GM23248 (cell line): ENCODE measurements at places on chromosomes 12 and 14. TPM values are rescaled to one million over a fixed set of nuclear protein-coding genes. Genes with fewer than 3 reads are reported as not detected.

- peaks cover 59% of the 10 kb centered on the region for H3K4me1 ChIP-seq
- no peak overlapping the region for H3K27ac ChIP-seq
- peaks cover 60% of the 10 kb centered on the region for H3K36me3 ChIP-seq
- peak; percentile 12 for DNase-seq
- H3K27me3 ChIP-seq: no peaks in the 10 kb centered on the region
- no peak overlapping the region for H3K4me3 ChIP-seq
Observed at GRCh38 chr14:52879958-52880357, 70.9 kb downstream of the FERMT2 start.

The SLC8A3 gene
- not detected in 2 replicates for total RNA-seq

The KRT2 gene
- not detected in 2 replicates for total RNA-seq

GRCh38 chr14:45015133-45015532 is 53.1 kb downstream of the TOGARAM1 start:
- H3K4me3 ChIP-seq: no peak overlapping the region
- no peak overlapping the region for H3K27ac ChIP-seq
- H3K4me1 ChIP-seq: no peaks in the 10 kb centered on the region
- peaks cover 12% of the 10 kb centered on the region for H3K36me3 ChIP-seq
- H3K27me3 ChIP-seq: no peaks in the 10 kb centered on the region

DNA sequence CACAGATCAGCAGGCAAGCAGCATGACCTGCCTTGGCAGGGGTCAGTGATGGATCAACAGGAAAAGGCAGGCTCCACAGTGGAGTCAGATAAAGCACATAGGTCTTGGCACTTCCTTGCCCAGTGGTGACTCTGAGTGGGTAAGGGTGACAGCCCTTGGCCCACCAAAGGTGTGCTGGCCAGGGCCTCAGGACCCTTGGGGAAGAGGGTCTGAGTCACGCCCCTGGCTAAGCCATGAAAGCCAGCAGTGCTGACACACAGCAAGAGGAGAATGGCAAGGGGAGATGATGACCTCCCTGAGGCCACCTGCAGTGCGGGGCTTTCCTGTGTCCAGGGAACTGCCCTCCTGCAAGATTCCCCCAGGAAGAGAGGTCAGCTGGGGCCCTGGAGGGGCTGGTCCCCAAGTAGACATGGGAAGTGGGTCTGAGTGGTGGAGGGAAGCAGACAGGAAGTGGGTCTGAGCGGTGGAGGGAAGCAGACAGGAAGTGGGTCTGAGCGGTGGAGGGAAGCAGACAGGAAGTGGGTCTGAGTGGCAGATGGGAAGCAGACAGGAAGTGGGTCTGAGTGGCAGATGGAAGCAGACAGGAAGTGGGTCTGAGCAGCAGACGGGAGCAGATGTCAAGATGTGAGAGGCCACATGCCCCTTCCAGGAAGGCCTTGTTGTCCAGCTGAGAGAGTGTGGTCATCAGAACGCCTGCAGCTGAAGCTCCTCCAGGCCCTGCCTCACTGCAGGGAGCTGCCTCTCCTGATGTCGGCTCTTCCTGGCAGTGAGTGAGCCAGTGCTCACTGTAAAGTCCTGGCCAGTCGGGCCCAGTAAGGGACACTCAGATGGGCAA is 34.8 kb downstream of the DIO3 start:
- H3K27ac ChIP-seq: no peak overlapping the region
- no peak for DNase-seq
- no peaks in the 10 kb centered on the region; the same call in 1 of the 2 replicates for H3K27me3 ChIP-seq
- no peaks in the 10 kb centered on the region for H3K36me3 ChIP-seq
- no peaks in the 10 kb centered on the region for H3K4me1 ChIP-seq
- no peak overlapping the region for H3K4me3 ChIP-seq

The POTEG gene
- total RNA-seq: not detected in 2 replicates

The COX8C gene
- total RNA-seq: not detected in 2 replicates

The NEUROD4 gene
- total RNA-seq: not detected in 2 replicates

DNA sequence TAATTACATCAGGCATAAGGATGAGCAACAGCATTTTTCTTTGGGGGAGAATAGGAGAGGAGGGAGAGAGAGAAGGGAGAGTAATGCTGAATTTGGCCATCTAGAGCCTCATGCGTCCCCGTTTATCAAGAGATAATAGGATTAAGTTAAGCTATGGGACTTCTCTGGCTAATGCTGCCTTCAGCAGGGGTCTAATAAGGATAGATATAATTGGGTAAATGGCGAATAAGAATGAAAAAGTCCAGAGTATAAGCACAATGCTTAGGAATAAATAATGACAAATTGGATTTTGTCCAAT is 470.0 kb downstream of the EGLN3 start:
- no peaks in the 10 kb centered on the region for H3K27me3 ChIP-seq
- DNase-seq: peak; percentile 15
- H3K27ac ChIP-seq: no peak overlapping the region
- no peaks in the 10 kb centered on the region for H3K36me3 ChIP-seq
- no peaks in the 10 kb centered on the region for H3K4me1 ChIP-seq
- no peak overlapping the region for H3K4me3 ChIP-seq

The GALNT8 gene
- not detected in 2 replicates for total RNA-seq

The IL22 gene
- total RNA-seq: not detected in 2 replicates

The NPC2 gene
- total RNA-seq: 105 and 156 TPM in 2 replicates

- no peaks in the 10 kb centered on the region for H3K4me1 ChIP-seq
- H3K4me3 ChIP-seq: no peak overlapping the region
- no peak overlapping the region for H3K27ac ChIP-seq
Observed at GRCh38 chr14:79570648-79571047, 640.7 kb downstream of the DIO2 start.

The PRKAB1 gene
- total RNA-seq: 16.6 and 19.2 TPM in 2 replicates

DNA sequence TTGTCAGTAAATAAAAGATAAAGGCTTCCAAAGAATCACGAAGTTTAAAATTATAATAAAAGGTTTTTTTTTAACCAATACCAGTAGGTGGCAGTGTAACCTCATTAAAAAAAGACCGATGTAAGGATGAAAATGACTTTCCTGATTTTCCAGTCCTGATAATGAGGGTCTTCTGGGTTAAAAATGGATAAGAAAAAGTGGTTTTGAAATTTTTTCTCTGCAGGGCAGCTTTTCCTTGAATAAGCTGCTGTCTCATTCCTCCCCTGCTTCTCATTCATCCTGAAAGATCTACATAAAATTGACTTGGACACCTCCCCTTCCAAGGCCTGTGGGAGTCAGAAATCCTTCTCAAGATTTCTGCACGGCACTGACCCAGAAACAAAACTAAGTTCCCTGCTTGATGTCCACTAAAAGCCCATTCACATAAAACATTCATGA is 58.9 kb upstream of the FBXO33 start:
- no peaks in the 10 kb centered on the region for H3K27me3 ChIP-seq
- H3K4me1 ChIP-seq: peaks cover 16% of the 10 kb centered on the region
- peak; percentile 55 for DNase-seq
- H3K27ac ChIP-seq: no peak overlapping the region
- no peak overlapping the region for H3K4me3 ChIP-seq

- no peaks in the 10 kb centered on the region for H3K36me3 ChIP-seq
- no peak overlapping the region for H3K4me3 ChIP-seq
- H3K27me3 ChIP-seq: no peaks in the 10 kb centered on the region
- no peak overlapping the region for H3K27ac ChIP-seq
- H3K4me1 ChIP-seq: peaks cover 28% of the 10 kb centered on the region
Observed at GRCh38 chr14:104965561-104966231, 12.5 kb downstream of the AHNAK2 start.

GRCh38 chr14:59465316-59466135 is at the start of gene GPR135:
GPR135 (minus strand) TSS chr14:59465380; CDS start chr14:59465226, 154 bp downstream.
- H3K27me3 ChIP-seq: no peaks in the 10 kb centered on the region
- DNase-seq: no peak
- H3K36me3 ChIP-seq: peaks cover 13% of the 10 kb centered on the region; the same call in 1 of the 2 replicates
- no peaks in the 10 kb centered on the region for H3K4me1 ChIP-seq
- peak within 1 kb of the TSS; percentile 73 for H3K4me3 ChIP-seq
